ENCODE measurements at places on chromosomes 12 and 14. TPM values are rescaled to one million over a fixed set of nuclear protein-coding genes. Genes with fewer than 3 reads are reported as not detected.

Gene ADAM20
- total RNA-seq = 3.6 TPM

Gene NFATC4
- 78.9 TPM for total RNA-seq

DNA sequence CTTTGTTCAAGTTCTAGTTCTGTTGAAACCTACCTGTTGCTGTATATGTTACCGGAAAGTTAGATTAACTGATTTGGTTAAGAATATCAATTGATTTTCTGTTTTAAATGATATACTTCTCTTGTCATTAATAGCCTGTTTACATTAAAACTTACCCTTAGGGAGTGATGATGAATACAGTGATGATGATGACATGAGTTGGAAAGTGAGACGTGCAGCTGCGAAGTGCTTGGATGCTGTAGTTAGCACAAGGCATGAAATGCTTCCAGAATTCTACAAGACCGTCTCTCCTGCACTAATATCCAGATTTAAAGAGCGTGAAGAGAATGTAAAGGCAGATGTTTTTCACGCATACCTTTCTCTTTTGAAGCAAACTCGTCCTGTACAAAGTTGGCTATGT is 33.0 kb downstream of the CAND1 start:
- DNase-seq = no peak

GRCh38 chr14:33857650-33858049 is 93.2 kb downstream of the EGLN3 start:
- DNase-seq = no peak

- no peak for DNase-seq
Observed at GRCh38 chr14:73591690-73592449, at the start of gene ACOT4. ACOT4 (plus strand) TSS chr14:73591873; CDS start chr14:73591960, 87 bp downstream.

DNA sequence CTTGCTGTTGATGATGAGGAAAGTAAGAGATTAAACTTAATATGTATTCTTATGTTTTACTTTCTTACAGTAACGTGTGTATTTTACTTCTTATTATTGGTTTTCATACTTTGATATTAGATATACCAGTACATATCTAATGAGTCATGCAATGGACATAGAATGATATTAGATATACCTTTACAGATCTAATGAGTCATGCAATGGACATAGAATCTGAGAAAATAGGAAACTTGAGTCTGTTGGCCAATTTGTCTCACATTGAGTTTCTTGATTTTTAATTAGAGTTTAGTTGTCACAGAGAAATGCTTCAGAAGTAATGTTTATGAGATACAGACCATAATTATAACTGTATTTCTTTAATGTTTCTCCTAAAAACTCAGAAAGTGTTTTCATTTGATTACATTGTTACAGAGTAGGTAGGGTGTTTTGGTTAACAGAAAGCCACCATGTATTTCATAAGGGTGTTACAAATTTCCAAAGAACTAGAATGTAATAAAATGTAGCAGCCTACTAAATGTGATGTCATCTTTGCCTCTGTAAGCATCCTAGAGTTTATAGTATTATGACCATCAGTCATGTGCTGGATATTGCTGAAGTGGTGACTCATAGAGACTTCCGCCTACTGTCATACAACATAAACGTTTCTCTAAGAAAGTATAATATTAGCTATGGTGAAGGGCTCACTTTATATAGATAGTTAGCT is 3.0 kb downstream of the GAS2L3 start:
- no peak for DNase-seq

DNA sequence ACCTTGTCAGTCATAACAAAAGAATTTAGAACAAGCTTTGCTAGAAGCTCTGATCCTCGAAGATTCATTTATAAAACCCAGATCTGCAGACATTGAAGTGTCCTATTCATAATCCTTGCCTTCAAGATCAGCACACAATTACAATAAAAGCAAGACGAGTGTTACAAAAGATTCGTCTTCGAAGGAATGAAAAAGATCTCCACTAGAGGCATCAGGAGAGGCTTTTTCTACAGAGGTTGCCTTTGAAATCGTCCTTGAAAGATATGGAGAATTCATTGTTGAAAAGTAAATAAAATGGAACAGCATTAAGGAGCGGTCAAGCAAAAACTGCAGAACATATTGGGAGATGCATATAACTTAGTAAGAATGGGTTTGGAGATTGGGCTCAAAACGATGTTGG is 146.4 kb downstream of the BMP4 start:
- DNase-seq = no peak

DNA sequence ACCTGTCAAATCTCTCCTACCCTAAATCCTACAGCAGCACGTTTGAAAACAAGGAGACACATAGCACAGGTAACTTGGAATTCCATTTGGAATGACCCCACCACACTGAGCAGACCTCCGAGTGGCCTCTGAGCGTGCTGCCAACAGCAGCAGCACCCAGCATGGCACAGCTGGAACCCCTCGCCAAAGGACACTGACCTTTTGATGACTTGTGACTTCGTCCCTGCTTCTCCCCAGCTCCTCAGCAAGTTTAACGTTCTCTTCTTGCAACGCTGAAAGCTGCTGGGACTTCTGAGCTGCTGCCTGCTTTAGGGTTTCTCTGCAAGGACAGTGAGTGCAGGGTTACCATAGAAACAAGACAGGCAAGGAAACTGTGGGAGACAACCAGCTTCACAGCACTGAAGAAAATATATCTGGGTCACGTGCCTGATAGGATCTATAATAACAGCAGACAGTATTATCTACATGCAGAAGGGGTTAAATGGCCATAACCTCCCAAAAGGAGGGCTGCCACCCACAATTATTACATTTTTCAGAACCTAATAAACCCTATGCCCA is 43.3 kb upstream of the VPS33A start:
- no peak for DNase-seq

GRCh38 chr12:70254225-70254624 is 11.0 kb downstream of the CNOT2 start:
- DNase-seq = no peak

DNA sequence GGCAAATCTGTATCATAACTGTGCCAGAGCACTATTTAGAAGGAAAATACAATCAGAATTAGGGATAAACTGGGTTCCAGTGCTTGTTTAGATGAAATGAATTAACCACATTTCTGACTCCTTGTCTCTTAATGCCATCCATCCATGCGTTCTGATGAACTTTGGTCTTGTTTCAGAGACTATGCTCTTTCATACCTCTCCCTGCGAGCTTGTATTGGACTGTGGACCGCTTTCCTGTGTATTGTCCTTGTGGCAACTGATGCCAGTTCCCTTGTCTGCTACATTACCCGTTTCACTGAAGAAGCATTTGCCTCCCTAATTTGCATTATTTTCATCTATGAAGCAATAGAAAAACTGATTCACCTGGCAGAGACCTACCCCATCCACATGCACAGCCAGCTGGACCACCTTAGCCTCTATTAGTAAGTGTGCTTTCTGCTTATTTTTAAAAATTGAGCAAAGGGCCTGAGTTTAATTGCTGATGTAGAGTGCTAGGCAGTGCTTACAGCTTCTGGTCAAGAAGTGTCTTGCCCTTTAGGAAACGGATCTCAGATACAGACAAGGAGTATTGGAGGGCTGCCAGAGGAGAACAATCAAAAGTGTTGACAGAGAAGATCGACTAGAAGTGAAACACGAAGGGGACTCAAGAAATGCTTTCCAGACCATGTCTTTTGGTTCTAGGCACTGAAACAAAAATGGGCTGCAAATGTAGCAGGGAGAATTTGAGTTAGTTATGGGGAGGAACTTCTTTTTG is 46.7 kb downstream of the SLC4A8 start:
- no peak for DNase-seq
